Activated CD4-positive, CD25-positive, alpha-beta regulatory T cell treated with anti-CD3 and anti-CD28 coated beads, Interleukin-2, amount 50 U/mL, for 16 hours (primary cell): ENCODE measurements at places on chromosomes 3 and 15.

GRCh38 chr3:12316253-12316652 lies 27.4 kb downstream of the PPARG start:
- DNase-seq = no peak

DNA sequence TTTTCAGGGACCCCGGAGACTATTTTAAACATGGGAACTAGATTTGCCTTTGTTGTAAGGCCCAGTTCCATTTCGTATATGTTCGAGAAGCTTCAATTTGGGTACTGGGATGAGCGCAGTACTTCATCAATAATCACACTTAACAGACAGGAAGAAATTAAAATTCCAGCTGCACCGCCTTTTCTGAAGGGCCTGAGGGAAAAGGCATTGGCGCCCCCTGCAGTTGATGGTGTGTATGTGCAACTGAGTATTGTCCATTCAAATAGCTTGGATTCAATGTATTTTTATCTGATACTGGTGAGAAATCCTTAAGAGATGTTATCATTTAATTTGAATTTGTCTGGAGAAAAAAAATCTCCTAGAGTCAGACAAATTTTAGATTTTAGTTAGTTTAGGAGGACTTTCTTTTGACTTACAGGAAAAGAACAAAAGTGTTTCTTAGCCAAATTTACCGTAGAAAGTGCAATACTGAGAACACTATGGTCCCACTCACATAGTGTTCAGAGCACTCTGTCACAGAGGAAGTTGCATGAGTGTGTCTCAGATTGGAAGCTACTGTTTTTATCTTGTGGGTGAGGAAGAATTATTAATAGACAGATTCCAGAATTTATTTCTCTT lies 5.4 kb upstream of the ALDH1A2 start:
- DNase-seq = no peak

DNA sequence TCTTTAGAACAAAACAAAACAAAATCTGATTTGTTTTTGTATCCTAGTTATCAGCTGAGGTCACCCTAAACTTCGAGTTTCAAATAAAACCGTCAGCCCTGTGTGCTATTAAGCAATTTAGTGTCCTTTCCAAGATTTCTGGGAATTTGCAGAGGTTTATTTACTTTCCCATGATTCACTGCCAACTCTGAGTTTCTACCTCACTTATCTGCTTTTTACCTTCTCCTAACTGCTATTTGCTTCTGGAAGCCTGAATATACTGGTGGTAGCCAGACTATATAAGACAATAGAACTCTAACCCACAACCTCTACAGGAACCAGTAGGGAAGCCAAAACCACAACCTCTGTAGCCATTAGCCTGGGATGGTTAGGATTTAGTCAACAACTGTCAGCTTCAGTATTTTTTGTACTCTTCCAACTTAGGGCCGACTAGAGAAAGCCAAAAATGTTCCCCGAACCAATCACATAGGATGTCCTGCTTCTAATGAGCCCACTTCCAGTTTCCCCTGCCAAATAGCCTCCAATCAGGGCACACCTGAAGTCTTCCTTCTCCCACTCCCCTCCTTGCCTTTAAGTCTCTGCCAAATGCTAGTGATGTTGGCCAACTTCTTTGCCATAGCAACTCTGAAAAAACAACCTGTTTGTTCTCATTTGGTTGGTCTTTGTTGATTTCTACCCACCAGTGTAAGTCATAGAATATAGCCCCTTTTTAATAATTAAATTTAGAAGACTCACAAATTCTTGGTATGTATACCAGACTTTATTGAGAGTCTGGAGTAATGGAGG lies 273.1 kb downstream of the ULK4 start:
- DNase-seq = no peak

DNA sequence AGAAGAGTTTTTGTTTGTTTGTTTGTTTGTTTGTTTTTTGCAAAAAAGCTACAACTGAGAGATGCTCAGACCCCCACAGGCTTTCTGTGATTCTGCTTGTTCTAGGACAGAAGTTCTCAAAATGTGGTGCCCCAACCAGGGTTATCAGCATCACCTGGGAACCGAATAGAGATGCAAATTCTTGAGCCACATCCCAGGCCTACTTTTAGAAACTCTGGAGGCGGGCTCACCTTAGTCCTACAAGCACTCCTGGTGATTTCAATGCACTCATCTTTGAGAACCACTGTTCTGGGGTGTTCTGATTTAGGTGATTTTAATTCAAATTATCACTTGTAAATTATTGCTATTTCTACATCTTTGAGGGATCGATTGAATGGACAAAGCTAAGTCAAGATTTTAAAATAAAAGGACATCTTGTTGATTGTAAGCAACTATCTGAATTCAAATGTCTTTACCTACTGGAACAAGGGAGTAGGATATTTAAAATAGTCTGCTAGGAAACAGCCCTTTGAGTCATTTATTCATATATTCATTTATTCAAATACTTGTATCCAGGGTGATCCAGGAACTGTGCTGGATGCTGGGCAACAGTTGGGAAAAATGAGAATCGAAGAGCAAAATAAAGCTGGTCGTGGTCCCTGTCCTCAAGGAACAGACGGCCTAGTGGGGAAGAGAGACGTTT lies 44.7 kb upstream of the CADPS start:
- DNase-seq = no peak

- DNase-seq = no peak
Observed at GRCh38 chr15:63597038-63597790, at the start of gene FBXL22. TSS of gene FBXL22 (plus strand) at chr15:63597387. CDS start at chr15:63597393, 6 bp downstream.

- no peak for DNase-seq
Observed at GRCh38 chr15:32735989-32736700, 18.3 kb downstream of the GREM1 start.

DNA sequence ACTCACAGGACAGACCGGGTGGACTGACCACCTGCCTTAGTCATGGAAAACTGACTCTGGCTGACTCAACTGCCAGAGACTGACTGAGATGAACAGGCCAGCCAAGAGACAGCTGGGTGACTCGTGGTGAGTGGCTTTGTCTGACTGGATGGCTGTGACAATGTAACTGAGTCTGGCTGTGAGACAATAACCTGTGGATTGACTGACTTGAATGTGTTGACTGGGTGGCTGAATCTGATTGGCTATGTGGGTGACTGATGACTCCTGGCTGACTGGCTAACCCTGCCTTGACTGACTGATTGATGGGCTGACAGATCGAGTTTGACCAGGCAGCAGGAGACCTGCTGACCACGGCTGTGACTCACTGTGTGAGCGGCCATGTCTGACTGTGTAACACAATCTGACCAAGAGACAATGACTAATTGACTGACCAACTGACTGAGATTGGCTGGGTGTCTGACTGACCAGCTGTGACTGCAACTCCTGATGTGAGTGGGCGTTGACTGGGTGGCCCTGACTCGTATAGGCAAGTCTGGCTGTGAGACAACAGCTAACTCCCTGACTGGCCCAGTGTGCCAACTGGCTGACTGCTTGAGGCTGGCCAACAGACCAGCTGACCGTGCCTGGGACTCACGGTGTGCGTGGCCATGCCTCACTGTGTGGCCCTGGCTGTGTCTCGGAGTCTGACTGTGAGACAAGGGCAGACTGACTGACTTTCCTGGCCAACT lies 509.1 kb downstream of the SHQ1 start:
- DNase-seq = peak; percentile 32

DNA sequence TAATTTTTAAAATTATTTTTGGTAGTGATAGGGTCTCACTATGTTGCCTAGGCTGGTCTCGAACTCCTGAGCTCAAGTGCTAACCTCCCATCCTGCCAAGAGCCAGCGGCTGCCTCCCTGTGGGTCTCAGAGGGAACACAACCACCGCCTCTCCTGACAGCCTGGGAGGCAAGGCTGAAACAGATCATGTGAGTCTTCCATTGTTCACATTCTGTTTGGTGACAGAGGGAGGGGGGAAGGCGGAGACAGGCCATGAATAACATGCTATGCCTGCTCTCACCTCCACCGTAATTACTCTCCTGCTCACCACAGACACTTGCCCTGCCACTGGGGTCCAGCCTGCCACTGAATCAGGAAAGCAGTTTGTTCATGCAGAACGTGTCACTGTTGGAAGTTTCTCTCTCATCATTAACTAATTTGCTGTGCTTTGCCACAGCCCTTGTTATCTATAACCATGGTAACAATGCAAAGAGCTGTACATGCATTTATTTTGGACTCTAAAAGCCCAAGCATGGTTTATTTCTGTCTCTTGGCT lies 78.4 kb upstream of the RASGRF1 start:
- no peak for DNase-seq

GRCh38 chr3:181797431-181797830 lies 85.7 kb downstream of the SOX2 start:
- DNase-seq = no peak

DNA sequence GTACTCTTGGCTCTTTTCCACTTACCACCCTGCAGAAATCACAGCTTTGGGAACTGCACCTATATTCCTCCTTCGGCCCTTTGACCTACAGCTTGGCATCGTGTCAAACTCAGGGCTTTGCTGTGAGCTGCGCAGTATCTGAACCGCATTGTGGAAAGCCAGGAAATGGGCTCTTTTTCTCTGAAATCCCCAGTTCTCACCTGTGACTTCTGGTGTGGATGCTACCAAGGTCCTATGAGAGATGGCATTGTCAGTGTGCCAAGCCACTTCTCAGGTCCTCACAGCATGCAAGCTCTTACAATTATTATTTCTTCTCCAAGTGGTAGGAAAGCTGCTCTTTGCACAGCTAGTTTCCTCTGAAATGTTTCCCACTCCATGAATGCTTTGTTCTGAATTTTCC lies 450.6 kb upstream of the TBL1XR1 start:
- no peak for DNase-seq

- no peak for DNase-seq
Observed at GRCh38 chr3:183331498-183331897, 78.4 kb downstream of the B3GNT5 start.

DNA sequence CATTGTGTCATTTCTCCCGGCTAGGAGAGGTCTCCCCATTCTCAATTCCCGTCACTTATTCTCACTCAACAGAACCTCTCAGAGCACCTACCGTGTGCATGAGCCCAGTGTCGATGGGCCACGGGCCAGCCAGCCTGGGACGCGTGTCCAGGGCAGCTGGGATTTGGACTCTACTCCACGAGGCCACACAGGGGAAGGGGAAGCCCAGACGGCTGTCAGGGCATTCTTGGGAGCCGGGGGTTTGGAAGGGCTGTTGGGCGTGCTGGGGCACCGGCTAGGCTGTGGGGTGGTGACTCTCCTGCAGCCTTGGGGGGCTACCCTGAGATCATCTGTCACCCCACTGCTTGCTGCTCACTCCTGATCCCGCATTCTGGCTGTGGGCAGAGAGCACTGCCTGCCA lies 41.7 kb upstream of the PCSK6 start:
- DNase-seq = no peak

DNA sequence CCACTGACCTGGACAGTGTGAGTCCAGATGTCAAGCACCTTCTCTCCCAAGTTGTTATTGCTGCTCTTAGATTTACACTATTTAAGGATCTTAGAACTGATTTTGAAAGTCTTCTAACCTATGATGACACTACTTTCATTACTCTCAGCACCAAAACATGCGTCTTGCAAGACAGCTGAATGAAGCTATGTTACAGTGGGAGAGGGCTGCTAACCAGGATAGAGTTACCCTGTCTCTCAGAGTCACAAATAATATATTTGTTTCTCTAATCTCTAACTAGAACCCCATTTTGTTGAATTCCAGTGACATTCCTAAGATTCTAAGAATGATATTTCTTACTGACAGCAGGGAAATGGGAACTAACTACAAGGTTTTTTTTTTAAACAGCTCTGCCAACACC lies 455.5 kb downstream of the MAGI1 start:
- DNase-seq = no peak

DNA sequence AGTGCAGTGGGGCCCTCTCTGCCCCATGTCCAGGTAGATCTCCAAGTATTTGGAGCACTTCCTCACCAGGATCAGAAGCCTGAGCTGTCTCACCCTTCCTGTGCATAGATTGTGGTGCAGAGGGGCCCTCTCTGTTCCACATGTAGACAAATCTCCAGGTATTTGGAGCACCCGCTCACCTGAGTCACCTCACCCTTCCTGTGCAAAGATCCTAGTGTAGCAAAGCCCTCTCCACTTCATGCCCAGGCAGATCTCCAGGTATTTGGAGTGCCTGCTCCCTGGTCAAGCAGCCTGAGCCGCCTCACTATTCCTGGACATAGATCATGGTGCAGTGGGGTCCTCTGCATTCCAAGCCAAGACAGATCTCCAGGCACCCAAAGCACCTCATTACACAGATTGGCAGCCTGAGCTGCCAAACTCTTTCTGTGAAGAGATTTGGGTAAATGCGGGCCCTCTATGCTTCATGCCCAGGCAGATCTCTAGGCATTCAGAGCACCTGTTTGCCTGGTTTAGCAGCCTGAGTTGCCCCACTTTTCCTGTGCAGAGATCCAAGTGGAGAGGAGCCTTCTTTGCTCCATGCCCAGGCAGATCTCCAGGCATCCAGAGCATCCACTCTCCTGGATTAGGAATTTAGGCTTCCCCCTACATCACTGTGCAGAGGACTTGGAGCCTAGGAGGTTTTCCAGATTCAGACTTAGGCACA lies 249.8 kb downstream of the AGBL1 start:
- DNase-seq = no peak

- DNase-seq = no peak
Observed at GRCh38 chr3:116254541-116254940, 190.7 kb downstream of the LSAMP start.

DNA sequence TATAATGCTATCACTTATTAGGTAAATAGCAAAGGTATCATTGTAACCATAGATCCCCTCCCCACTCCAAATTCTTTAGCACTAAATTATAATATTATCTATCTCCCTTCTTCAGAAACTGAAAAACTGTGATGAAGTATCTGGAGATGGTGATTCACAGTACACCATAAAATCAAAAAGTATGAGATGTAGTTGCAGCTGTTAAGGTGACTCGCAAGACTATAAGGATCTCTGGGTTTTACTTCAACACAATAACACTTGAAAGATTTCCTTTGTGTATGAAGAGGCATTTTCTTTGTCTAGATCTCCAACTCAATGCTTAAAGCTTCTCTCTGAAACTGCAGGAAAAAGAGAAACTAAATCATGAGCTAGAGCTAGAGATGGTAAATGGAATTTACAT lies 46.9 kb downstream of the IFT57 start:
- DNase-seq = no peak

GRCh38 chr3:51622413-51622812 lies 48.6 kb upstream of the TEX264 start:
- no peak for DNase-seq

- no peak for DNase-seq
Observed at GRCh38 chr15:101121511-101122090, 130.2 kb downstream of the CHSY1 start.

DNA sequence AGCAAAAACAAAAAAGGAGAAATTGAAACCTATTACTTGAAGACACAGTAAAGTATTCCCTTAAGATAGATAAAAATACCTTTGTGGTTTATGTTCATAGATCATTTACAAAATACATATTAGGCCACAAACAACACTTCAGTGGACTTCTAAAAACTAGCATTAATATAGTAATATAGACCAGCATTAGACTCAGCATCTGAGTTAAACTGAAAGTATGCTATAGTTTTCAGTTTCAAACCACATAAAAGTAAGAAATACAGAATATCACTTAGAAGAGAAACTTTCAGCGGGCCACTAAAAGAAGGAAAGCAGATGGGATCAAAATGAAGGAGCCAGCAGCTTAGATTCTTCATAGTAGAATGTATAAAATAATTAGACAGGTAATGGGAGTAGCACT lies 86.6 kb downstream of the MSL2 start:
- no peak for DNase-seq
